ENCODE measurements at places on chromosomes 1 and 21. TPM values are rescaled to one million over a fixed set of nuclear protein-coding genes. Genes with fewer than 3 reads are reported as not detected.

Gene OR6K6
- total RNA-seq, result not detected

Gene TCP10L
- total RNA-seq, result not detected

Gene ST6GALNAC3
- 28.0 TPM for total RNA-seq

Gene HAO2
- not detected for total RNA-seq

Gene PTAFR
- under 0.01 TPM for total RNA-seq

Gene UQCRHL
- total RNA-seq, result 2.9 TPM
